ENCODE measurements at places on chromosomes 3 and 15. TPM values are rescaled to one million over a fixed set of nuclear protein-coding genes. Genes with fewer than 3 reads are reported as not detected.

Gene TGM5
- 0.18 TPM for total RNA-seq

Gene LSM3
- 25.8 TPM for total RNA-seq

Gene C3orf80
- not detected for total RNA-seq

Gene HES1
- total RNA-seq: not detected

Gene C3orf20
- 0.18 TPM for total RNA-seq

Gene ZBTB47
- total RNA-seq: 0.48 TPM

Gene GOLGA6B
- total RNA-seq: not detected

Gene GOLGA8S
- total RNA-seq: 0.07 TPM

Gene ECE2
- not detected for total RNA-seq

Gene CATSPER2
- 0.77 TPM for total RNA-seq

Gene CYP19A1
- not detected for total RNA-seq

Gene COL6A5
- not detected for total RNA-seq

Gene CRYGS
- 2.7 TPM for total RNA-seq

Gene SLC12A1
- not detected for total RNA-seq

Gene P2RY1
- 0.16 TPM for total RNA-seq

Measured in CD8-positive, alpha-beta memory T cell (primary cell).